H9 (cell line): ENCODE measurements at places on chromosomes 12 and 14. TPM values are rescaled to one million over a fixed set of nuclear protein-coding genes. Genes with fewer than 3 reads are reported as not detected.

DNA sequence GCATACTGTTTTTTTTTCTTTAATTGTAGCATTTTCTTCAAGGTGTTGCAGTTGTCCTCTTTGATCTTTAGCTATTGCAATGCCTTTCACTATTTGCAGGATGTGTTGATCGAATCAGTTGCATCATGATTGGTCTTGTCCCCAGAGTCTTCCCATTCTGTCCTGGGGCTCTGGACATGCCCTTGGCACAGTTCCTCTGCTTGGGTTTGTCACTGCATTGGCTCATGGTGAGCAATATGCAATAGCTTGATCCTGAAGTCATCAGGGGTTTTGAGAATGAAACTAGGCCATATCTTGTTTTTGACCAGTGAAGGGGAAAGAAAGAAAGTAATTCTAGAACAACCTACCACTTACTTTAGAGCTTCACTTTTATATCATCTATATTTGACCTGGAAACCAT lies 281.5 kb downstream of the TMEM117 start:
- no peaks in the 10 kb centered on the region; the same call in 2 of the 3 replicates for H3K36me3 ChIP-seq
- H3K27me3 ChIP-seq, result no peaks in the 10 kb centered on the region
- no peak overlapping the region for H3K27ac ChIP-seq
- peaks cover 2% of the 10 kb centered on the region; the same call in 1 of the 2 replicates for H3K4me1 ChIP-seq
- no peak overlapping the region for H3K4me3 ChIP-seq

DNA sequence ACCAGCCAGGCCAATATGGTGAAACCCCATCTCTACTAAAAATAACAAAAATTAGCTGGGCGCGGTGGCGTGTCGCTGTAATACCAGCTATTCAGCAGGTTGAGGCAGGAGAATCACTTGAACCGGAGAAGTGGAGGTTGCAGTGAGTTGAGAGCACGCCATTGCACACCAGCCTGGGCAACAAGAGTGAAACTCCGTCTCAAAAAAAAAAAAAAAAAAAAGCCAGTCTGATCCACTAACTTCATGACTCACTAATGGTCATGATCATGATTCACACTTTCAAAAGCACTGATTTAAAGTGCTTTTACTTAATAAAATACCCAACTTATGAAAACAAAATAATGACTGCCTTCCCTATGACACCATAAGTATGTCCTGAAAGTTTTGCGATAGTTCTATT lies 38.4 kb upstream of the CPM start:
- no peak overlapping the region for H3K27ac ChIP-seq
- H3K4me3 ChIP-seq, result no peak overlapping the region
- no peak for DNase-seq
- H3K36me3 ChIP-seq, result no peaks in the 10 kb centered on the region

DNA sequence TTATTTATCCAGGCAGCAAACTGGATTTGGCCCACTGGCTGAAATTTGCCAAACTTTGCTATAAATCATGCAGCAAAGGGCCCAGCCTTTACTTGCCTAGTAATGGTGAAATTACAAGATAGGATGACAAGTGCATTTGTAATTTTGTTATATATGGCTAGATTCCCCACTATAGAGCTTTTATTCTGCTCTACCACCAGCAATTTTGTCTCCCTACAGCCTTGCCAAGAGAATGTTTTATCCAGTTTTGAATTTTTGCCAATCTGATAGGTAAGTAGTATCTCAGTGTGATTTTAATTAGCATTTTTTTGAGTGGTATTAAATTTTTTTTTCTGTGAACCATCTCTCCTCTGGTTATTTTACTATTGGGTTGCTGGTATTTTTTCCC lies 161.6 kb downstream of the SLC41A2 start:
- DNase-seq, result no peak
- H3K36me3 ChIP-seq, result no peaks in the 10 kb centered on the region
- H3K4me3 ChIP-seq, result no peak overlapping the region
- no peaks in the 10 kb centered on the region for H3K27me3 ChIP-seq

The VSX2 gene
- not detected in 2 replicates for total RNA-seq

DNA sequence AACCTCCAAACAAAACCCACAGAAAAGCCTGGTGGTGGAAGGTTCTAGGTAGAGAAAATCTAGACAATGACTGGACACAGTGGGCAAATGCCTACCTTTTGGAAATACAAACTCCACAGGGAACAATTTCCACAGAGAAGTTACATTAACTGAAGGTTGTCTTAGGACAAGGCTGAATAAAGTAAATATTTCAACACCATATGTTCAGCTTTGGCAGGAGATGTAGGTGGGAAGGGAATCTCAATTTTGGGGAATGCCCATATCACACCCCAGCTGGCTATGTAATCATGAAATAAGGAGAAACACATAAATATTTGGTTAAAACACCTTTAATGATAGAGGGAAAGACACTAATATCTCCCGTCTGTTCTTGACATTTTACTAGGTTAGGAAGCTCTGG lies 5.4 kb downstream of the SALL2 start:
- H3K27ac ChIP-seq, result no peak overlapping the region
- no peak overlapping the region for H3K4me3 ChIP-seq
- DNase-seq, result no peak
- no peaks in the 10 kb centered on the region for H3K27me3 ChIP-seq
- peaks cover 13% of the 10 kb centered on the region; the same call in 1 of the 2 replicates for H3K4me1 ChIP-seq

DNA sequence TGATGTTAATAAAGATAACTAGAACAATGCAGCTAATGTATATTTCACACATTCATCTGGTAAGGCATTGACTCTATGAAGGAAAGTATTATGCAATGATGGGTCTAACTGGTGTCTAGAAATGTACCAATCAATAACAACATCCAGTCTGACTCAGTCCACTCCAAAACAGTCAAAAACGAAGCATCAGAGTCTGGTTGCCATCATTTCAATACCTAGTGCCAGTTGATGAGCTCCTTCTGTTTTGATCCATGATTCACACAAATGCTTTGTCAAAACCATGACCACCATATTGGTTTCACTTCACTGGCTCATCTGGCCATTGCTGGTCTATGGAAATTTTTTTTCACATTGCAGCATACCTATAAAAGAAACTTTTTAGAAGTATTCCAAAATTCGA lies 747.2 kb upstream of the TMEM132C start:
- H3K27ac ChIP-seq, result no peak overlapping the region
- no peaks in the 10 kb centered on the region for H3K36me3 ChIP-seq
- no peaks in the 10 kb centered on the region for H3K27me3 ChIP-seq
- H3K4me1 ChIP-seq, result no peaks in the 10 kb centered on the region

DNA sequence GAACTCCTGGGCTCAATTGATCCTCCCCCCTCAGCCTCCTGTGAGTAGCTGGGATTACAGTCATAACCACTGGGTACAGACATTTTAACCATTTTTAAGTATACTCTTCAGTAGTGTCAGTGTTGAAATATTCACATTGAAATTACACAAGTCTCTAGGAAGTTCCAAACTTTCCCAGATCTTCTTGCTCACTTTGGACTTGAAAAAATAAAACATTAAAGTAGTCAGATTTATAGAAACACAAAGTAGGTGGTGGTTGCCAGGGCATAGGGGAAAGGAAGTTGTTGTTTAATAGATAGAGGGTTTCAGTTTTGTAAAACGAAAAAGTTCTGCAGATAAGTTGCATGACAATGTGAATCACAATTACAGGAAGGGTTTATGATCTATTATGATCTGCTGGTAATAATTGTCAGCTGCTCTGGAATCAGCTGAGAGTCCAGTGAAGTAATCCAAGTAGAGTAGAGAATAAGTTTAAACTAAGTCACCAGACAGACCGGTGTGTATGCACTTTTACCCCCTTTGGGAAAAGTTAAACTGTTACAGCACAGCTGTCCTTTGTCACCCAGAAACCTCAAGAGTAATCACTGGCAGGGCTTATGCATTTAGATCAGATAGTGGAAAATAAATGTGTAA lies 27.4 kb downstream of the PCNX1 start:
- no peak overlapping the region for H3K4me3 ChIP-seq
- H3K27me3 ChIP-seq, result no peaks in the 10 kb centered on the region
- H3K27ac ChIP-seq, result no peak overlapping the region
- H3K36me3 ChIP-seq, result peaks cover 23% of the 10 kb centered on the region

- H3K4me1 ChIP-seq, result peaks cover 42% of the 10 kb centered on the region
- H3K27me3 ChIP-seq, result no peaks in the 10 kb centered on the region
- H3K27ac ChIP-seq, result no peak within 1 kb of the TSS
- peak; percentile 82 for DNase-seq
- H3K4me3 ChIP-seq, result peak within 1 kb of the TSS; percentile 83
These were observed at the start of gene CD9 for GRCh38 chr12:6200256-6201212. TSS of gene CD9 (plus strand) at chr12:6200400. CDS start at chr12:6200500, 100 bp downstream.

The TEX22 gene
- 0.50 and 0.83 TPM in 2 replicates for total RNA-seq

The LRFN5 gene
- total RNA-seq, result 1.3 and 3.0 TPM in 2 replicates

The YARS2 gene
- 41.4 and 44.5 TPM in 2 replicates for total RNA-seq

DNA sequence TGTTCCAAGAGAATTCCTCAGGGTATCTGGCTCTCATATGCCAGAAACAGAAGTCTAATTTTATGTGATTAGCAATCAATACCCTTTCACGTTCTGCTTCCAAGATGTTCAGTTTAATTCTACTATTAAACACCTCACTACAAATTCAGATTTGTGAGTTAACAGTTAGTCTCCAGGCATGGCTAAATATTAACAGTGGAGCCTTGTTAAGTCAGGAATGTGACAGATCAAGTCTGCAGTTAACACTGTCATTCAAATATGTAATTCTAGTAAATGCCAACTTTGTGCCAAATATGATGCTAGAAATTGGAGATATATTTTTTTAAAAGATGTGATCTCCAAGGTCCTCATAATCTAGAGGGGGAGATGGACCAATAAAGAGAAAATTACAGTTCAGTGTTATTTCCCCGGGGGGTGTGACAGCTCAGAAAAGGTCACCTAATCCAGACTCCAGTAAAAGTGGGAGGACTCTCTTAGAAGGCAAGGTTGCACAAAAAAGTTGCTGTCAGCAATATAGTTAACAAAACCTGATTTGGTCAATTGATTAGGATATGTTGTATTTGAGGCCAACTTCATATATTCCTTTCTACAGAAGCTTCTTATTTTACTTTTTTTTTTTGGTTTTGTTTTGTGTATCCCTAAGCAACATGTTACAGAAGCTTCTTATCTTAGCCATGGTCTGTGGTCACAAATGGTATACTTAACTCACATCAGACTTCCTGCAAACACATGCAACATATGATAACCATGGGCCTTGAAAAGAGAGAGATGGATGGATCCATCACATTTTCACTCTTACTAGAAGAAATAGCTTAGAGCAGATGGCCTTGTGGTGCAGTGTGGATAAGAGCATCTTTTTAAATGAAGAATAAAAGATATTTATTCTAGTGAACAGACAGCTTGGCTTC lies 18.4 kb upstream of the RNU6-7 start:
- no peaks in the 10 kb centered on the region for H3K4me1 ChIP-seq
- no peaks in the 10 kb centered on the region for H3K27me3 ChIP-seq
- H3K4me3 ChIP-seq, result no peak overlapping the region
- H3K36me3 ChIP-seq, result no peaks in the 10 kb centered on the region; the same call in 1 of the 2 replicates

GRCh38 chr12:117587631-117588287 lies 226.3 kb upstream of the NOS1 start:
- H3K27ac ChIP-seq, result no peak overlapping the region
- peaks cover 7% of the 10 kb centered on the region; the same call in 1 of the 2 replicates for H3K4me1 ChIP-seq
- H3K27me3 ChIP-seq, result no peaks in the 10 kb centered on the region
- no peak overlapping the region for H3K4me3 ChIP-seq
- no peaks in the 10 kb centered on the region for H3K36me3 ChIP-seq
- DNase-seq, result peak; percentile 83

DNA sequence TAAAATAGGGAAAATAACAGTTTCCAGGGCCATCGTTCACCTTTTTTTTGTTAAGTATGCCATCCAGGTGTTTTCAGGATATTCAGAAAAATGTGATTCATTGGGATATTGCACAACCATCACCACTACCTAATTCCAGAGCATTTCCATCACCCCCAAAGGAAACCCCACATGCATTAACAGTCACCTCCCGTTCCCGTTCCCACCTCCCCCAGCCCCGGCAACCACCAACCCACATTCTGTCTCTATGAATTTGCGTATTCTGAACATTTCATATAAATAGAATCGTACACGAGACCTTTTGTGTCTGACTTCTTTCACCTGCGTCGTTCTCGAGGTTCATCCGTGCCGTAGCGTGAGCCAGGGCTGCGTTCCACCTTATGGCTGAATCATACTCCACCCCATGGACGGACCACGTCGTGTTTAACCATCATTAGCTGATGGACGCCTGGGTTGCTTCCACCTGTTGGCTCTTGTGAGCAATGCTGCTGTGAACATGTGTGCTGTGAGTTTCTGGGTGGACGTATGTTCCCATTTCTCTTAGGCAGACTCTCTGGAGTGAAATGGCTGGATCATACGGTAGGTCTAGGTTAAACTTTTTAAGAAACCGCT lies 51.0 kb upstream of the NCOR2 start:
- no peaks in the 10 kb centered on the region for H3K36me3 ChIP-seq
- H3K4me1 ChIP-seq, result no peaks in the 10 kb centered on the region
- no peaks in the 10 kb centered on the region for H3K27me3 ChIP-seq
- DNase-seq, result no peak

DNA sequence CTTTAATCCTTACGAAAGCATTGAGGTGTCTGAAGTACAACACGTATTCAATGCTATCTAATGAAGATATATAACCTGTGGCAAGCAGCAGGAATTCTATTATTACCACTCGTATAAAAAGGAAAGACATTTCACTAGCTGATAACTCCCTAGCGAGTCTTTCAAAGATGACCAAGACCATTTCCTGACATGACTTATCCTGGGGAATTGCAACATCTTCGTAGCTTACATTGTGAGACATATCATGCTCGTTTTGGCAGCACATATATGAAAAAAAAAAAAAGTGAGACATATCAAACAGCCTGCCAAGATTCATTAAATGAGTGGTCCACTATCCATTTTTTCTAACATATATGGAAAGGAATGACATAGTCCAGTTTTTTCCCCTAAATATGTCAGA lies 337.0 kb downstream of the FSCB start:
- H3K27ac ChIP-seq, result no peak overlapping the region
- no peaks in the 10 kb centered on the region for H3K27me3 ChIP-seq
- H3K4me1 ChIP-seq, result no peaks in the 10 kb centered on the region
- no peak overlapping the region for H3K4me3 ChIP-seq
- no peak for DNase-seq
- H3K36me3 ChIP-seq, result peaks cover 12% of the 10 kb centered on the region

DNA sequence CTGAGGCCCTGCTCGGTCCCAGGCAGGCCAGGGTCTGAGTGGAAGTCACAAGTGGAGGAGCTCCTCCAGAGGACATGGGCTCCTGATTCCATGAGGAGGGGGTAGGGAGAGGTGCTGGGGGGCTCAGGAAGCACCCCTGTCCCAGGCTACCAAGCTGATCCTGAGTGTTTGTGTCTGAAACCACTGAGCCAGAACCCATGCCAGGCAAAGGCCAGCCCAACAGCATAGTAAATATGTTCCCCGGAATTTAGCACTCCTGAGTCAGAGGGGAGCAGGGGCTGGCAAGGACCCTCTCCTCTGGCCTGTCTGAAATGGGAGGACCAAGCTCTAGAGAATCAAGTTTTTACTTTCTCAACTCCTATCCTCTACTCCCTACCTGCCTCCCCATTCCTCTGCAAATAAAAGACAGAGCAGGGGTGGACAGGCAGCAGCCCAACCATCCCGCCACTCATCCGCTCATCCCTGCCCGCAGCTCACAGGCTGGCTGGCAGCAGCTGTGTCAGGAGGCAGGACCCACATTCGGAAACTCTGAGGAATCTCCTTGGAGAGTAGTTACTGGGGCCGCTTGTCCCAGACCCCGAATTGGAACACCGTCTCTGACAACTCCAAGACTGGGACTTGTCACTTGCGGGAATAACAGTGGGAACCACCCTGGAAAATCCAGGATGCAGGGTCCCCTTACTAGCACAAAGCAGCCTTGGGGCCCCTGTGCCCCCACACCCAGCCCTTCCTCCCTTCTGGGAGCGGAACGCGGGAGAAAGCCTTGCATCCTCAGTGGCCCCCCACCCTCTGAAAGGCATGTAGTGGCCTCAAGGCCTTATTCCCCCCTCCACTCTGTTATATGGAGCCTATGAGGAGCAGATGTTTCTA lies 102.5 kb downstream of the ZFP36L1 start:
- H3K36me3 ChIP-seq, result no peaks in the 10 kb centered on the region
- no peak for DNase-seq
- no peak overlapping the region for H3K27ac ChIP-seq
